ENCODE measurements at places on chromosomes 4 and X.

DNA sequence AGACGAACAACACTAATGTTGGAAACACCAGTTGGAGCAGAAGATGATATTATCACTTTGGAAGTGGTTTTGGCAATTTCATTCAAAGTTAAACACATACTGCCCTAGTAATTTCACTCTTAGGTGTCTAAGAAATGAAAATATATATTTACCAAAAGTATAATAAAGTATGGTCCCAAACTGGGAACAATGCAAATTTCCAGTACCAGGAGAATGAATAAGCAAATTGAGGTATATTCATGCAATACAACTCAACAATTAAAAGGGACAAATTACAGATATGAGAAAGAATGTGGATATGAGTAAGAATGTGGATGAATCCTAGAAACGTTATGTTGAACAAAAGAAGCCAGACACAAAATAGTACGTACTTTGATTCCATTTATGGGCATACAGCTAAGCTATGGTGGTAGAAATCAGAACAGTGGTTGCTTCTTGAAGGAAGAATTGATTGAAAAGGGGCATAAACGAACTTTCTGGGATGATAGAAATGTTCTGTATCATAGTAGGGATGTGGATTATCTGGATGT lies 10.0 kb downstream of the ELMOD2 start:
- no peak for DNase-seq

- DNase-seq: peak; percentile 47
Measured at GRCh38 chr4:138870737-138871554, 144.6 kb upstream of the NOCT start.

DNA sequence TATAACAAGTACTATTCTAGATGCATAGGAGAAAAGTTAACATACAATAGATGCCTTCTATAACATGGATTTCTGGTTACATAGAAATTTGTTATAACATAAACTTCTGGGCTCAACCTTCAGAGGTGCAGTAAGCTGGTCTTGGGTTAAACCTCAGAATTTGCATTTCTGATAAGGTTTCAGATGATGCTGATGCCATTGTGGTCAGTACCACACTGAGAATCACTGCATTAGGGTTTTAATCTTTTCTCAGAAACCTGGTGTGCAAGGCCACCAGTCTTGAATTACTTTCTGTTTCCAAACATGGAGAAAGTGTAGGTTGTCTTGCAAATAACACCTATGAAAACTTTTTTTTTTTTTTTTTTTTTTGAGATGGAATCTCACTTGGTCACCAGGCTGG lies 146.2 kb downstream of the SPOCK3 start:
- DNase-seq: no peak

- no peak for DNase-seq
Measured at GRCh38 chrX:15416133-15416993, 32.1 kb upstream of the VEGFD start.

DNA sequence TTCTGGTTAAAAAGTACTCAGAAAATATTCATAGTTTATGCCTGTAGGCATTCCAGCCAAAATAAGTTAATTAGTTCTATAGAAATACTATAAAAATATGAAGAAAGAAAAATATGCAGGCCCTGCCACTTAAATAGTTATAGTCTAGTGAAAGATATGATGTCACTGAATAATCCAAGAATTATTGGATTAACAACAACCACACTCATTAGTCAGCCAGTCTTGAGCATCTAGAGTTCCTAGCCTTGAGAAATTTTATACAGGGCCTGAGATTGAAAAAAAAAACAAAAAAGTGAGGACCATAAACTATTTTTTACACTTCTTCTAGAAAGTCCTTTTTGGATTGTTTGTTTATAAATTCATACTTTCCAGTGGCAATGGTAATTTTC lies 823.0 kb downstream of the FAT4 start:
- DNase-seq: no peak

- DNase-seq: no peak
Measured at GRCh38 chr4:38656111-38656510, 7.9 kb upstream of the KLF3 start.

GRCh38 chr4:141652161-141652778 lies 15.9 kb downstream of the IL15 start:
- no peak for DNase-seq

- DNase-seq: no peak
Measured at GRCh38 chr4:162408309-162408708, 244.5 kb upstream of the FSTL5 start.

DNA sequence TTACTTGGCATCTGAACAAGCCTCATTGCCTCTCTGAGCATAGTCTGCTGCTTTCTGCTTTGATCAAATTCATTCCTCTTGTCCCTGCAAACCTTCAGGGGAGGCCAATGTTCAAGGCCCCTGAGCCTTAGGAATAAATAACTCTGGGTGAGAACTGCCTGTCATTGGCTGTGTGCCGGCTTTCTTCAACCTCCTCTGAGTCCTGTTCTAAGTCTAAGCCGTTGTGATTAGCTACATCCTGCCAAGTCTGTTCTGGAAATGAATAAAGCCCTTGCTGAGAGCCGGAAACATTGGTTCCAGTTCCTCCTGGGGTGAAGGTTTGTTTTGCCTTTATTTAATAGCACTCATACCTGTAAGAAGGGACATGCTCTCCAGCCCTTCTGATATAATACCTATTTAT lies 13.8 kb downstream of the RNF4 start:
- DNase-seq: no peak

- no peak for DNase-seq
Measured at GRCh38 chrX:38879631-38880220, 78.5 kb downstream of the MID1IP1 start.

GRCh38 chr4:66955784-66956183 lies 589.5 kb downstream of the CENPC start:
- DNase-seq: no peak

- no peak for DNase-seq
Measured at GRCh38 chrX:66632981-66633380, 5.9 kb downstream of the EDA2R start.

DNA sequence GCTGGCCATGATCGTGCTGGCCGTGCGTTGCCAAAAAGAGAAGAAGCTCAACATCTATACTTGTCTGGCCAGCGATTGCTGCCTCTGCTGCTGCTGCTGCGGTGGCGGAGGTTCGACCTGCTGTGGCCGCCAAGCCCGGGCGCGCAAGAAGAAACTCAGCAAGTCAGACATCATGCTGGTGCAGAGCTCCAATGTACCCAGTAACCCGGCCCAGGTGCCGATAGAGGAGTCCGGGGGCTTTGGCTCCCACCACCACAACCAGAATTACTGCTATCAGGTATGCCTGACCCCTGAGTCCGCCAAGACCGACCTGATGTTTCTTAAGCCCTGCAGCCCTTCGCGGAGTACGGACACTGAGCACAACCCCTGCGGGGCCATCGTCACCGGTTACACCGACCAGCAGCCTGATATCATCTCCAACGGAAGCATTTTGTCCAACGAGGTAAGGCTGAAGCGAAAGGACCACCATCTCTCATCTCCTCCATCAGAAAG lies 3.3 kb downstream of the PCDH10 start:
- DNase-seq: no peak

- DNase-seq: no peak
Measured at GRCh38 chrX:134241960-134242619, 5.1 kb downstream of the CCDC160 start.

GRCh38 chr4:152281822-152282221 lies 254.1 kb downstream of the FBXW7 start:
- no peak for DNase-seq
